ENCODE measurements at places on chromosomes 12 and 14. TPM values are rescaled to one million over a fixed set of nuclear protein-coding genes. Genes with fewer than 3 reads are reported as not detected.

The PMEL gene
- total RNA-seq = 28.4 TPM

The PIWIL1 gene
- not detected for total RNA-seq

The CCDC175 gene
- not detected for total RNA-seq

The TAS2R43 gene
- 0.33 TPM for total RNA-seq

The ORAI1 gene
- 24.7 TPM for total RNA-seq

The FLVCR2 gene
- 4.6 TPM for total RNA-seq

The SMIM41 gene
- not detected for total RNA-seq

The RNASE7 gene
- not detected for total RNA-seq

The KLRG1 gene
- 3.2 TPM for total RNA-seq

The KRT7 gene
- total RNA-seq = 0.80 TPM

The NIN gene
- 14.2 TPM for total RNA-seq

The CMKLR1 gene
- total RNA-seq = 0.92 TPM

The CDH24 gene
- 12.3 TPM for total RNA-seq

The FERMT2 gene
- 150 TPM for total RNA-seq

The KERA gene
- total RNA-seq = not detected

The CYP27B1 gene
- 0.59 TPM for total RNA-seq

The LALBA gene
- not detected for total RNA-seq

The KIF26A gene
- total RNA-seq = 61.0 TPM

DNA sequence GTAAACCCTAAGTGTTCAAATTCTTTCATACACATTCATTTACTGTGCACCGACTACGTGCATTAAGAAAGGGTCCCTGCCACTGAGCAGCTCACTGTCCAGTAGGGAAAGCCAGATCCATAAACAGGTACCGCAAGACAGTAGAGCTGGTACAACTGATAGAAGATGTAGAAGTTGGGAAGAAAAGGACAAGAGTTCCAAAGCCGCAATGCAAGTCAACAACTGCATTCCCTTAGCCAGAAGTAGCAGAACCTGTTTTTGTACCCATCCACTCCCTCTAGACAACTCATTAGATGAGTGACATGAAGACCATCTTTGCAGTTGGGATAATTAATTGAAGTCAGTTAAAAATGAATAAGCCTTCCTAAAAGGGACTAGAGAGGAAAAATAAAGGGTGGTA is 1.3 kb downstream of the SENP1 start:
- peak; percentile 8 for DNase-seq

GRCh38 chr12:91178139-91178561 is 4.5 kb downstream of the DCN start:
- DNase-seq = no peak

DNA sequence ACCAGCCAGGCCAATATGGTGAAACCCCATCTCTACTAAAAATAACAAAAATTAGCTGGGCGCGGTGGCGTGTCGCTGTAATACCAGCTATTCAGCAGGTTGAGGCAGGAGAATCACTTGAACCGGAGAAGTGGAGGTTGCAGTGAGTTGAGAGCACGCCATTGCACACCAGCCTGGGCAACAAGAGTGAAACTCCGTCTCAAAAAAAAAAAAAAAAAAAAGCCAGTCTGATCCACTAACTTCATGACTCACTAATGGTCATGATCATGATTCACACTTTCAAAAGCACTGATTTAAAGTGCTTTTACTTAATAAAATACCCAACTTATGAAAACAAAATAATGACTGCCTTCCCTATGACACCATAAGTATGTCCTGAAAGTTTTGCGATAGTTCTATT is 38.4 kb upstream of the CPM start:
- DNase-seq = no peak

- no peak for DNase-seq
Measured at GRCh38 chr12:45575823-45576475, 153.6 kb upstream of the ARID2 start.

- DNase-seq = no peak
Measured at GRCh38 chr12:2547273-2548044, 247.3 kb upstream of the FKBP4 start.

- peak; percentile 2 for DNase-seq
Measured at GRCh38 chr14:60840313-60840712, 105.8 kb downstream of the MNAT1 start.

DNA sequence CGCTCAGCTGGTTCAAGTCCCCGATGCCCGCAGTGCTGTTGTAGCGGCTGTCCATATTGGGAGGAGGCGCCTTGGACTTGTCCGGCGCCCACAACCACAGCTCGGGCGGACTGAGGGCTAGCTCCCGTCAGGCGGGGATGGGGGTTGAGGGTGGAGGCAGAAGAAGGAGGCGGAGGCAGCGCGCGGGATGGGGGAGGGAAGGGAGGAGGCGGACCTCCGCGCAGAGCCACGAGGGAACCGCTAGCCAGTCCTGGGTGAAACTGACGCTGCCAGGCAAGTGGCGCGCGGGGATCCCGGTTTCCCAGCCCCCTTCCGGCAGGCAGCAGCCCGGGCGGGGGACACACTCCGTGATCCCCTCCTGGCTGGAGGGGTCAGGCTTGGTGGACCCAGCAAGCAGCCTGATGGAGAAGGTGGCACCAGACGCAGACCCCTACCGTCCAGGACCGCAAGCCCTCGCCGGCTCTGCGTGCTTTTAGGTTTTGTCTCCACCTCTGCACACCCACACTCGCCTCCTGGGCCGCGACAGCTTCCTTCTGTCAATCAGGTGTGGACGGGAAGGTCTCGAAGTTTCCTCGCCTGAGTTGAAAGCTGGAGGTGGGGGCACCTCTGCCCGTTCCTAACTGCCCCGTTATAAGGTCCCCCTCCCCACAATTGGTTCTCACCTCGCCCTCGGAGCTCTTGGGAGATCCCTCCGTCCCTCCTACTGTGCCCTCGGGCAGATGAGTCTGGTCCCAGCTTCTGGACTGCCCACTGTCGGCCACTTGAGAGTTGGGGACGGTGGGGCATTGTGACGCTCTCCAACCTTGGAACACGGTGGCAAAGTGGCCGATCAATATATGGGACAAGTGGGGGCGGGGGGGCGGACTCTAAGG is at the start of gene CPNE8:
Gene CPNE8, minus strand, starts transcription at position 112 of the 872 bp plus-strand sequence. Its CDS starts 57 bp downstream, at position 55.
- peak; percentile 76 for DNase-seq

- peak; percentile 92 for DNase-seq
Measured at GRCh38 chr12:123063535-123063934, 83.1 kb downstream of the ARL6IP4 start.

DNA sequence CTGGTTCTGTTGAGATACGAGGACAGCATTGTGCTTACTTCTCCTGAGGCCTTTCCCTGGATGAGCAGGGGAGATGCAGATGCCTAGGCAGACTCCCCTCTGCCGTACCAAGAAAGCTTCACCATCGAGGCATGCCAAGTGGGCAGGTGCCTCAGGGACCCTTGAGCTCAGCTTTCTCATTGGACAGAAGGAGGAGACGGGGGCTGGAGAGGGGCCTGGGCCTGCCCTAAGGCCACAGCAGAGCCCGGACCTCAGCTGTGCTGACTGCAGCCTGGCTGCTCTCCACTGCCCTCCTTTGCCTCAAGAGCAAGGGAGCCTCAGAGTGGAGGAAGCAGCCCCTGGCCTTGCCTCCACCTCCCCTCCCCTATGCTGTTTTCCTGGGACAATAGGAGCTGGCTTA is 23.4 kb downstream of the SERPINA1 start:
- DNase-seq = peak; percentile 41

DNA sequence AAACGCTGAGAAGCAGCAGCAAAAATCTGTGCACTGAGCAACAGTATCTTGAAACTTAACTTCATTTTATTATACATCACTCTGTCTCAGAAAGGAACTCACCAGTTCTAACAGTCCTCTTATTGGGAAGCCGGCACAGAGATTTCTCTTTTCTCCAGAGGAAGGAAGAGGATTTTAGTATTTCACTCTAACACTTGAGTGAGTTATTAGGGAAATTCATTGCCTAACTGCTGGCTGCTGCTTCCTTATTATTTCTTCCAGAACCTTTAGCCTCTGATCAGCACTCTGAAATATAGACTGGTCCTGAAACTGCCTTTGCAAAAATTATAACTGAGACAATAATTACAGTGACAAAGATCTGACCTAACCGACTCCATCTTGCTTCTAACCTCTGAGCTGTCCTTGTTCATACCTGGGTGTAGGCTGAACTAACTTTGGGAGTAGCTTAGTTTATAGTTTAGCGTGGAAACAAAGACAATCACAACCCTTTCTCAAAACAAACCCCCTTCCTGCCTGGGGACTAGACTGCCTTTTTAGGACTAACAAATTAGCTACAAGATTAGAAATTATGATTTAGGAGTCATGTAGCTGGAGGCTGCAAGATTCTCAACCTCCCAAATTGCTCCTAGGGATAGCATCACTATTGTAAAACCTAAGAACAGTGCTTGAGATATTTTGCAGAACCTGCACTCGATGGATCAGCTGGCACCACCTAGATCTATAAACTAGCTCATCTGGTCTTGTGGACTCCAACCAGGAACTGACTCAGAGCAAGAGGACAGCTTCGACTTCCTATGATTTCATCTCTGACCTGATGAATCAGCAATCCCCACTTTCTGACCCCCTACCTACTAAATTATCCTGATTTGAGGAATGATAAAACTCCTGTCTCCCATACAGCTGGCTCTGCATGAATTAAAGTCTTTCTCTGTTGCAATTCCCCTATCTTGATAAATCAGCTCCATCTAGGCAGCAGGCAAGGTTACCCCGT is 117.5 kb downstream of the DYRK2 start:
- DNase-seq = no peak

DNA sequence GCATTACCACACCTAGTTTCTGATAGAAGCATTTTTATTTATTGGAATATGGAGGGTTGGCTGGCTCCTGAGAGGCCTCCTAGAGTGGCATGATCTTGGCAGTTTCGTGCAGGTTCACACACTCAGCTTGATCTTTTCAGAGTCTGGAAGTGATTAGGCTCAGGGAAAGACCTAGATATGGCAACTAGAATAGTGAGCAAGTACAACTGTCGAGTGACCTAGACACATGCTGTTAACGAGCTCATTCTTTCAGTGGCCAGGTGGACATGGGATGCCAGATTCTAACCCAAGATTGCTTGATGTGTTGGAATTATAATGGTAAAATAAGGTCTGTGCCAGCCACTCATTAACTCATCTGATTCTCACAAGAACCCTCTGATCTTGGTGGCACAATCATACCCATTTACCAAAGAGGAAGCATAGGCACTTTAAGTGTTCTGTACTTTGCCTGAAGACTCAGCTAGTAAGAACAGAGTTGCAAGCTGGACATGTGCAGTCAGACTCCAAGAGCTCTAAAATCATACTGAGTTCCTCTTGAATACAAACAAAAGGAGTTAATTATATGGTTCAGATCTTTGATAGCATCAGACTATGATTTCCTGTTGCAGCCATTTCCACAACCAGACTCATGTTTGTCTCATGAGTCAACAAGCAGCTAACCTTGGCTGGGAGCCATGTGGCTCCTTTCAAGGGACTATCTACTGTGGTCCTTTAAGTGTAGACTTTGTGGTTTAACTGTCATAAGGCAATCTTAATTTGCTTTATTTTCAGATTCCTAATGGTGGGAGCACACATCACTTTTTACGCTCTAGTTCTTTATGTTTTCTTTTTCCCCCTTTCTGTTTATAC is 144.2 kb downstream of the PLEKHA5 start:
- DNase-seq = no peak

DNA sequence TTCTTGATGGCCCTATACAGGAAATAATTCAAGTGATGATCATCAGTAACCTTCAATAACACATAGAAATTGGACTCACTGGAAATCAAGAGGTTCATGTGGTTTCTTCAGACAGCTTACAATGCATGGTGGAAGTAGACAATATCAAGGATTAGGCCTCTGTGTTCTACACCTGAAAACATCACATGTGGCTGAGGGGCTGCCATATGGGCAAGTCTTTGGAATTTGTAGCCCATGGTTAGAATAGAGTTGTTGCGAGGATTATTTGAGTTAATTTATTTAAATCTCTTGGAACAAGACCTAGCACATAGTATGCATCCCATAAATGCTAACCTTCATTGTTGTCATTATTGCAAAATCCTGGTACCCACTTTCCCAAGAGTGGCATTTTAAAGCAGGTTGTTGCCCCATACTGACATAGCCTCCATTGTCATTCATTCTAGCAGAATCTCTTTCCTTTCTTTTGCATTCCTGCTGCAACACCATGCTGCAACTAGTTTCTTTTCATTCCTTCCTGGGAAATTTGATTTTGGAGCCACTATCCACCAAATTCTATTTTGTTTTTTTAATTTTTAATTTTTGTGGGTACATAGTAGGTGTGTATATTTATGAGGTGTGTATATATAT is 352.7 kb upstream of the NAV3 start:
- peak; percentile 33 for DNase-seq

DNA sequence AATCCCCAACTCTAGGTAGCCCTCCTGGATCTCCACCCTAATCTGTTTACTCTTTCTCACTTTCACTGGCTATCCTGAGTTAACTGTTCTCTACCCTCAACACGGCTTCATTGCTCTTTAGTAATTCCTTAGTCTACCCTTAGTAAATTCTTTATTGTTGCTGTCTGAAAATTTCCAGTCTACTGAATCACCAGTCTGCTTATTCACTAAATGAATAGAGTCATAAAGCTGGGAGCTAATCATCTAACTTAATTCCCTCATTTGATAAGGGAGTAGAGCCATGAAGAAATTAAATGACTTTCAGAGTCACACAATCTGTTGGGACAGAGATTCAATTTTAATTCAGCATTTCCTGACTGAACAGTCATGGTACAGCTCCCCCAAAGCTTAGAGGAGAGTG is 36.5 kb downstream of the YEATS4 start:
- no peak for DNase-seq

GRCh38 chr14:24806061-24806678 is 172.2 kb upstream of the GZMB start:
- peak; percentile 64 for DNase-seq

GRCh38 chr12:33752854-33753253 is 269.4 kb upstream of the ALG10 start:
- DNase-seq = no peak

- no peak for DNase-seq
Measured at GRCh38 chr12:96015672-96016071, 19.5 kb upstream of the HAL start.

GRCh38 chr14:105974902-105975301 is 448.5 kb downstream of the TMEM121 start:
- no peak for DNase-seq

DNA sequence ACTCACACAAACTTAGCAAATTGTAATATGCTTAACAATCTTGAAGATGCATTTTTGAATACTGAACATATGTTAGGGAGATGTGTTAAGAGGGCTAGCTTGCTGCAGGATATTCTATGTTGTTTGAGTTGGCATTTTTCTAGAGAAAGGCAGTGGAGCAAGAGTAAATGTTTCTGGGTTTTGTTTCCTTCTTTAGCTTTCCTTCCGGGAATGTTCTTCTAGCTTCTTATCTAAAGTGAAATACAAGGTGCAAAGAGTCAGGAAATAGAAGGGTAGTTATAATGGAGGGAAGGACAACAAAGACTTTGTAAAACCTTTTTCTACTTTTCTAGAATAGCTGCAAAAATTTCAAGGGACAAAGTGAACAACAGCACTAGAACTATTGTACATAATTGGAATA is 77.6 kb upstream of the KCNH3 start:
- DNase-seq = no peak

GRCh38 chr14:91303091-91303923 is 58.8 kb upstream of the GPR68 start:
- peak; percentile 99 for DNase-seq

DNA sequence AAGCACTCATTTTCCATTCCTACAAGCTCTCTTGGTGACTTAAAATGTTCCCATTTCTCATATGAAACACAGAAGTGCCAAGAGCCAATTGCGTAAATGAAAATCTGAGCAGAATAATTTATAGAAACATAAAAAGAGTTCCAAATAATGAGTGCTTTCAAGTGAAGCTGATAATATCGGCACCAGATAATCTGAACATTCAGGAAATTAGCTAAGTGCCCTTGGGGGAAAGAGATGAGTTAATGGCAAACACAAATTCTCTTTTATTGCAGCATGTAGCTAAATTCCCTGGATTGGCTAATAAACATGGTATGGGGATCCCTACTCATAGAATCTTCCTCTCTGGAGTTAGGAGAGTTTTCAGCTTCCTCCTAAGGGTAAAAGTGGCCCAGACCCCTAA is 46.7 kb downstream of the DAD1 start:
- no peak for DNase-seq

Measured in H7 (cell line).